ENCODE measurements at places on chromosomes 7 and 10.

DNA sequence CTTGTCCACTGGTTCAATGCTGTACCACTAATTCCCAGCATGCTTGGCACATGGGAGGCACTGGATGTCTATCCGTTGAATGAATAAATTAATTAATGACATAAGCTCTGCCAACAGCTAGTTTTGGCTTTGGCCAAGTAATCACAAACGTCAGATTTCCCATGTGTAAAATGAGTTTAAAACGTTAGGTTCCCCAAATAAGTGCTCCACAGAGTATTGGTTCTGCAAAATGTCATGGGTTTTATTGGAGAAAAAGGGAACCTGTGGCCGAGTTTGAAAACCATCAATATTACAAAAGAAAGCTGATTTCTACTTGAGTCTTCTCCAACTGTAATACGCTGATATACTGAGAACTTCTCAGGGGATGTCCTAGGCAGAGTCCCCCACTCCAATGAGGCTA is 23.2 kb downstream of the ELMO1 start:
- no peak for DNase-seq

- no peak for DNase-seq
Measured at GRCh38 chr7:114085592-114086501, 167.0 kb upstream of the PPP1R3A start.

DNA sequence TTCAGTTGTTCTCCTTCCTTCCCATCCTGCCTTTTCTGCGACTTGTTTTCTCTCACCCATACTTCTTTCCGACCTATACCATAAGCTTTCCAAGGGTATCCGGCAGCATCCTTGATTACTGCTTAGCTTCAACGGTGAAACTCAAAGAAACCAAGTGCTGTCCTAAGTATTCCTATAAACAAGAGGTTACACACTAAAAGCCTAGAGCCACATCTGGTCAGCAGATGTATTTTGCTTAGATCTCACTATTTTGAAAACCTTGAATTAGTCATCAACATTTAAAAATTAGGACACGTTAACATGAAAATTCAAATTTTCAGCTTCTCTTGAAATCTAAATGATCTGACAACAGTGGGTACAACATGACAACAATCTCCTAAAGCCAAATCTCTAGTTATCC is 20.0 kb downstream of the ARHGAP21 start:
- DNase-seq, result no peak

DNA sequence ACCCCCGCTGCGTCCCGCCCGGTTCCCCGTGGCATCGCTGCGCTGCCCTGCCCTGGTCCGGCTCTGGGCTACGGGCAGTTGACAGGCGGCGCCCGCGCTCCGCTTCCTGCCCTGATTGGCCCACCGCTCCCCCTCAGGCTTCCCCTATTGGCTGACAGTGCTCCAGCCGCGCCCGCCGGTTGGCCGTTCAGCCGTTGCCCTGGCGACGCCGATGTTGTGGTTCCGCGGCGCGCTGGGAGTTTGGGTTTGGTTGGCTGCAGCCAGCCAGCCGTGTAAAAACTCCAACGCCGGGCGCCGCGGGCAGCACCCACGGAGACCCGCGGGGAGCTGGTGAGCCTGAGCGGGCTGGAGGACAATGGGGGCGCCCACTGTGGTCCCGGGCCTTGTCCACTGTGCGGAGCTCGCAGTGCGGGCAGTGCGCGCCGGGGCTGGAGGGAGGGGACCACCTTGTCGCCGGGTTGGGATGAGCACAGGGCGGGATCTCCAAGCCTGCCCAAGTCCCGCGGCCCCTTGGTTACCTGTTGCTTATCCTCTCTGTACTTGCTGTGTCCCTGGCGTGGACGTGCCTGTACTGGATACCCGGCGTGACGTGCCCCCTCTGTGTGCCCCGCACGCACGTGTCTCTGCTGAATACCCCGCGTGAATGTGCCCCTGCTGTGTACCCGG is at the start of gene C7orf57:
C7orf57 (plus strand) TSS at position 243 of the 666 bp plus-strand sequence. CDS start 766 bp downstream, outside the sequence.
- DNase-seq, result peak; percentile 80

DNA sequence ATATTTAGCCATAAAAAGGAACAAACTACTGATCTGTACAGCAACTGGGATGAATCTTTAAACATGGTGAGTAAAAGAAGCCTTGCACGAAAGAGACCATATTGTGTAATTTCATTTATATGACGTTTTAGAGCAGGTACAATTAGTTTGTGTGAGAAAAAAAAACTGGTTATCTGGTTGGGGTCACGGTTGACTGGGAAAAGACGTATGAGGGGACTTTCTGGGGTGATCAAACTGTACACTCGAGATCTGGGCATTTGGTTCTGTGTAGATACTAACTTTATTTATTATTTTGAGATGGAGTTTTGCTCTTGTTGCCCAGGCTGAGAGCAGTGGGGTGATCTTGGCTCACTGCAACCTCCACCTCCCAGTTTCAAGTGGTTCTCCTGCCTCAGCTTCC is 4.2 kb downstream of the PRKRIP1 start:
- no peak for DNase-seq

DNA sequence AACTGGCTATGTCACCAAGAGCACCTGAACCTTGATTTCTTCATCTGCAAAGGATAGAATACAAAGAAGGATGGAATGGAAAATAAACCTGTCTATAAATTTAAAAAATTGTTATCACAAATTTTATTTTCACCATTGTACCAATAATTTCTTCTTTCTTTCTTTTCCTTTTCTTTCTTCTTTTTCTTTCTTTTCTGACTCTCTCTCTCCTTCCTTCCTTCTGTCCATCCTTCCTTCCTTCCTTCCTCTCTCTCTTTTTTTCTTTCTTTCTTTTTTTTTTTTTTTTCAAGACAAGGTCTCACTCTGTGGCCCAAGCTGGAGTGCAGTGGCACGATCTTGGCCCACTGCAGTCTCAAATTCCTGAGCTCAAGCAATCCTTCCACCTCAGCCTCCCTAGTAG is 36.6 kb upstream of the SORBS1 start:
- no peak for DNase-seq

- DNase-seq, result no peak
Measured at GRCh38 chr10:31757831-31758230, 170.8 kb downstream of the ARHGAP12 start.

- no peak for DNase-seq
Measured at GRCh38 chr10:8473205-8473604, 418.7 kb downstream of the GATA3 start.

- no peak for DNase-seq
Measured at GRCh38 chr7:68828575-68828974, 769.7 kb upstream of the AUTS2 start.

GRCh38 chr10:80155696-80156215 is 23.2 kb downstream of the PLAC9 start:
- no peak for DNase-seq

GRCh38 chr7:88539518-88539917 is 220.0 kb upstream of the ZNF804B start:
- DNase-seq, result no peak

GRCh38 chr10:3897156-3897555 is 112.1 kb upstream of the KLF6 start:
- DNase-seq, result no peak

DNA sequence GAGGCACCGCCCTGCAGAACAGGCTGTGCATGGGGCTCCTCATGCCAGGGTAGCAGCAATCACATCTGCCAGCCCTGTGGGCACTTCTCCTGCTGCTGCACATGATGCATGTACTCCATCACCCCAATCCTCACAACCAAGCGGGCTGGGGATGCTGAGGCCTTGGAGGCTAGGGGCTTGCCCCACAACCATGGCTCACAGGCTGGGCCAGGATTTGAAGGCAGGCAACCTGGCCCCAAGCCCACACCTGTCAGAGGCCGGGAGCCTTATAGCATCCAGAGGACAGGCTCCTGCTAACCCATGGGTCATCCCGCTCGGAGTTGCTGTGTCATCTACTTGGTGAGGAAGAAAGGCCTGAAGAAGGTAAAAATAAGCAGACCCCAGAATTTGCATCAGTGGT is 2.2 kb downstream of the POLM start:
- DNase-seq, result no peak

Data from activated CD4-positive, alpha-beta T cell treated with anti-CD3 and anti-CD28 coated beads, Interleukin-2, amount 50 U/mL, for 24 hours (primary cell).